CD4-positive, alpha-beta T cell treated with Interleukin-12 subunit alpha and Interleukin-12 subunit beta, for 1 hour (primary cell): ENCODE measurements at places on chromosomes 2 and 18.
A peak's percentile ranks its signal among the peaks of the same experiment; 100 is the strongest.

DNA sequence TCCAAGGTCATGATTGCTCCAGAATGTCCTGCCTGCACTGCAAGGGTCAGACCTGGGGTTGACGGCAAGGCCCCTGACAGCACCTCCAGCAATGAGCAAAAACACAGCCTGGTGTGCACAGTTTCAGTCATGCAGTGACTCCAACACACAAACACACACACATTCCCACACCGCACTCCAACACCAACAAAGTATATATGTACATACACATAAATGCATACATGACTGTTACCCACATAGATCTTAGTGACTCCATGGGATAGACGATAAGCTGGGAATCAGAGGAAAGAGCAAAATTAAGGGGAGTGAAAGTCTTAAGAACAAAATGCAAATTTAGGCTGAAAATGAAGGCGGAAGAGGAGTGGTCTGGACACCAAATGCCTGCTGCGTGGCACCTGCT, 112.7 kb upstream of the TEKT4 start:
- no peak for DNase-seq

DNA sequence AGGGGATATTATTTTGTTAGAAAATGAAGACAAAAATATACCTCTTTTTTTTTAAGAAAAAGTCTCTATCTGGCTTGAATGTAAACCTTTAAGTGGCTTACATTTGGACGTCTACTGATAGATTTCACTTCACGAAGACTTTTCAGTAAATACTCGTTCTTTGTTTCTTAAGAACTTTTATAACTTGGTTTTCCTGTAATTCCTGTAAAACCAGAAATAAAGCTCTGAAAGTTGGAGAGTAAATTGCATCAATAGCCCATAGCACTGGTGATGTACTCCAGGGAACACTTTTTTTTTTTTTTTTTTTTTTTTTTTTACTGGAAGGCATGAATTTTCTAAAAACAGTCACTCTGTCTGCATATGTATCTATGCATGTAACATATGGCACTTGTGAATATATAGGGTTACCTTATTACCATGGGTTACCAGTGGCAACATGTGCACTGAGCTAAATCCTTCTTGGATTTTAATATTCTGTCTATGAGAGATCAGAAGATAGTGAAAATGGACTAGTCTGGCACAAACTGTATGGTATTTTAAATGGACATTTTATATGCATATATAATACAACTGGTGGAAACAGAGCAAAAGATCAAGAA, 309.2 kb upstream of the TCF4 start:
- DNase-seq, result no peak

- DNase-seq, result peak; percentile 28
These were observed 208.8 kb downstream of the CCDC178 start for GRCh38 chr18:33231474-33232317.

- no peak for DNase-seq
These were observed 271.7 kb upstream of the FN1 start for GRCh38 chr2:215707608-215708007.

DNA sequence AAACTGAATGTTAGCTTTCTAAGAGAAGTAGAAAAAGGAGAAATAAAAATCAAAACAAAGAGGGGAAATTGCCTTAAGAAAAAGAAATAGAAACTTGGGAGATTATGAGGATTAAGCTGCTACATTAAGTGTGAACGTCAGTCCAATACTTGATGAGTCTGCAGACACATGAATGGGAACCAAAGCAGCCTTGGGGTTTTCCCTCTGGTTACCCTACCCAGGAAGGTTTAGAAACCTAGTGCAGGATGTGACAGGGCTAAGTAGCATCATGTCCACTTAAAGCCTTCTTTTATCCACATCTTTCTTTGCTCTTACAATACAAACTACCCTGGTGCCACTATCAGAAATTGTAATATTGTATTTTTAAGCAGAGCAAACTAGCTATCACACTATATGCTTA, 22.3 kb downstream of the SLC35F5 start:
- no peak for DNase-seq

GRCh38 chr2:25957743-25958142, 24.6 kb downstream of the KIF3C start:
- no peak for DNase-seq

GRCh38 chr2:105383432-105384166, 15.3 kb downstream of the FHL2 start:
- DNase-seq, result no peak

- DNase-seq, result no peak
These were observed 10.4 kb downstream of the HOXD8 start for GRCh38 chr2:176139661-176140512.

DNA sequence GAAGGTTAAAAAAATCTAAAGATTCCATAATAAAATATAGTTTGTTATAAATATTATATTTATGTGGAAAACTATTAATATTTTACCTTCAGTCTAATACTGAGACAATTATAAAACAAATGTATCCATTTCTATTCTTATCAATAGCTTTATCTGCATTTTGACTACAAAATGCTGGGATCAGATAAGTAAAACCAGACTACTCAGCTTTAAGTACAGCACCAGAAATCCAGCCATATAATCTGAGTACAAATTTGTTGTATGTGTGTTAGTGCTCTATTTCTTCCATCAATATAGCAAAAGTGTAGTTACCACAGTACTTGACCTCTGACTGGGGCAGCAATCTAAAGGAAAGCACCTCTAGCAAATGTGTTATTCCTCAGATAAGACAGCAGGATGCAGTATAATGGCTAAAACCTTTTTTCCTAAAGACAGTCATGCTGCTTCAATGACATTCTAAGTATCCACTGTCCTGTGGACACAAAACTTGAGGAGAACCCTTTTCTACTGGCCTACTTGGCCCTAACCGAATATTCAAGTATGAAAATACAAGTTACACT, 68.1 kb downstream of the OLA1 start:
- no peak for DNase-seq

DNA sequence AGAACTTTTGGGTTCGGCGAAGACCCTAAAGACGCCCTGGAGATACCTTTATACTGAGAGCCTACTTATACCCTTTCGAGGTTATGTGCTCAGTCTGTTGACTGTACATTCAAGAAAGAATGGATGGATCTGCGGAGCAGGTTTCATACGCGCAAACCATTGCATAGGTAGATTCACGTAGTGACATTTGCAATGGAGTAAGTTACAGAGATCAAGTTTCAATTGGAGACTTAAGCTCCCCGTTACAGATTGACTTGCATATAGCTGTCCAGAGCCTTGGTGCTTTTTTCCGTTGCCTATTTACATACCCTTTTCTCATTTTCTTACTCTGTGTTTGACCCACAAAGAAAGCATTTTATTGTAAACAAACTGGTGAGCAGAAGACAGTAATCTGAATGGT, 923 bp downstream of the PSMD1 start:
- DNase-seq, result no peak

- DNase-seq, result no peak
These were observed 44.9 kb downstream of the ANKMY1 start for GRCh38 chr2:240512666-240513535.

GRCh38 chr2:125405816-125406215, 1250.1 kb upstream of the GYPC start:
- no peak for DNase-seq
